ENCODE measurements at places on chromosomes 12 and 14.
A peak's percentile ranks its signal among the peaks of the same experiment; 100 is the strongest.

DNA sequence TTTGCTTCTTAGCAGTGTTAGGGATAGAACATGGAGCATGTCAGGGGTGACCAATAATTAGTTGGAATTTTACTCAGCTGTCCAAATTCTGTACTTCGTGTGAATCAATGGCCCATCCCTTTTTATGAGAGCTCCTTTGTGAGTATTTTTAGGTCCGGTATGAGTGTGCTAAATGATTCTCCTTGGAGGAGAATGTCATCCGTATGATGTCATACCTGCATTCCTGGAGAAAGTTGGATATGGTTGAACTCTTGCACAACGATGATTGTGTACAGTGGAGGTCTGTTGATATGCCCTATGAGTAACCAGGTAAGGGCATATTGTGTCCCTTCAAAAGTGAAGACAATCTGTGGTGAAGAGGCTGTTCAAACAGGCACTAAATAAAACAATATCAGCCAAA is 400.8 kb downstream of the GXYLT1 start:
- no peak for DNase-seq

- no peak for DNase-seq
Observed at GRCh38 chr12:40622246-40622838, 69.9 kb upstream of the CNTN1 start.

- DNase-seq = no peak
Observed at GRCh38 chr14:90458536-90458935, 61.7 kb downstream of the CALM1 start.

- DNase-seq = no peak
Observed at GRCh38 chr14:90288651-90289355, 32.5 kb downstream of the PSMC1 start.

DNA sequence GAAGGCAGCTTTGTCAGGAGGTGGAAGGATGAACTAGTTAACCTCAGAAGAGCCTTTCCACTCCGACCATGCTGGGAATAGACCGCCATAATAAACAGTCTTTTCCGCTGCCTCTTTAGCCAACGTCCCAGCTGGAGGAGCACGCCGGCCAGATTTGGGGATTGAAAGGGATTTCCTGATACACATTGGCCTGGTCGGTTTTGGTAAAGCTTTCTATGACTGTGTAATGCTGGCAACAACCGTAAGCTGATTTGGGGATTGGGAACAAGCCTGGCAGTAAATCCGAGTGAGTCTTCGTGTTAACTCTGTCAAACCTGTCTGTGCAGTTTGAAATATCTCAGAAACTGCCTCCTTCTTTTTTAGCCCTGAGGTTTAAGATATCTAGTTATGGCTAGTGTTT is 87.0 kb downstream of the DAD1 start:
- no peak for DNase-seq

DNA sequence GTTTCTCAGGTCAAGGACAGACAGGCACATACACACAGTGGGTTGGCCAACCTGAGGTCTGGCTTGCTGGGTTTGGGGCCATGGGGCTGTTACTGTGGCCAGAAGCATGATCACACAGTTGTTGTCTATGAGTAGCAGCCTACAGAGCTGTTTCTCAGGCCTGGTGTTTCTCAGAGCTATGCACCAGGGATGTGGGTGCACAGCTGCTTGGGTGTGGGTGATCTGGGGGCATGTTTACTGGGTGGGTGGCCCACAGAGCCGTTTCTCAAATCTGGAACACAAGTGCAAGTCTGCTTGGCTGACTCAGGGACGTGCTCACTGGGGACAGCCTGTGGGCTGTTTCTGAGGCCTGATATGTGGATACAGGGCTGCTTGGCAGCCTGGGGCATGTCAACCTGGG is 23.1 kb upstream of the PALS1 start:
- DNase-seq = no peak

DNA sequence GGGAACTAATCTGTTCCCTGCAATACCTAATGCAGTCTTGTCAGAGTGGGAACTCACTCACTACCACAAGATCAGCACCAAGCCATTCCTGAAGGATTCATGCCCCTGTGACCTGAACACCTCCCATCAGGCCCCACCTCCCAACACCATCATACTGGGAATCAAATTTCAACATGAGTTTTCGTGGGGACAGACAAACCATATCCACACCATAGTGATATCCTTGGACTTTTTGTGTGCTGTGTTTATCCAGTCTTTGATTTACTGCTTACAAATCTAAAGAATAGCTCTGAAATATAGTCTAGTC is 243.5 kb downstream of the FBXL14 start:
- no peak for DNase-seq

- DNase-seq = no peak
Observed at GRCh38 chr12:7289743-7290142, 14.1 kb upstream of the ACSM4 start.

DNA sequence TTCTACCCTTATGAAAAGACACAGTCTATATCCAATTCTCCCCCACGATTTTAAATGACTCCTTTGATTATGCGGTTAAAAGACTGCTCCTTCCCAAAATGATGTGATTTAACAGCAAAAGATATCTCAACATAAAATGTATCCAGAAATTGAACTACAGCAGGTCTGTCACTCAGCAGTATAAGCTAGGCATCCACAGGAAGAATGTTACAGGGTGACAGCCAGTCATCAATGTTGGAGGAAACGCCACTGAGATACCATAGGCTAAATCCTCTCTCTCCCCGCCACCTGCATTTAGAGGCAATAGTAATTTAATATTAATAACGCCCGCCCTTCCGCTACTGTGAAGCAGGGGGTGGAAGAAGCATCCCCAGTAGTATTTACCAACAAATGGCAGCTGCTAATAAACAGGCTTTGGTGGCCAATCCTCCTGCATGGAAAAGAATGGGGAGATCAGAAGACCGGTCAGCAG is 613 bp downstream of the RECQL start:
- no peak for DNase-seq

- DNase-seq = peak; percentile 26
Observed at GRCh38 chr14:104295681-104296387, 157.4 kb downstream of the KIF26A start.

DNA sequence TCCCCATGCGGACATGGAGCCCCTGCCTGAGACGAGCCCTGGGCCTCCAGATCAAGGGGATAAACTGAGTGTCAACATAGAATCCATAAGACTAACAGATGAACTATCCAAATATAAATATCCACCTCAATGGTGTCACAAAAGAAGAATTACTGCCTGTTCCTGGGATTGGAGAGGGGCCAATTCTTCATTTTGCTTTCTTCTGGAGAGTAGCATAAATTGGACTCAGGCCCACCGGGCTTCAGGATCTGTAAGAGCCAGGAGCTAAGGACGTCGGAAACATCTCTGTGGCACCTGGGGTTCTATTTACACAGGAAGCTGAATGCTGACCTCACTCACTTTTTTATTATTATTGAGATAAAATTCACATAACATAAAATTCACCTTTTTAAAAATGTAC is 408.2 kb upstream of the CCDC196 start:
- DNase-seq = no peak

GRCh38 chr12:129207084-129207483 is 353.8 kb downstream of the GLT1D1 start:
- no peak for DNase-seq

GRCh38 chr12:81417056-81417455 is 339.2 kb downstream of the ACSS3 start:
- no peak for DNase-seq

DNA sequence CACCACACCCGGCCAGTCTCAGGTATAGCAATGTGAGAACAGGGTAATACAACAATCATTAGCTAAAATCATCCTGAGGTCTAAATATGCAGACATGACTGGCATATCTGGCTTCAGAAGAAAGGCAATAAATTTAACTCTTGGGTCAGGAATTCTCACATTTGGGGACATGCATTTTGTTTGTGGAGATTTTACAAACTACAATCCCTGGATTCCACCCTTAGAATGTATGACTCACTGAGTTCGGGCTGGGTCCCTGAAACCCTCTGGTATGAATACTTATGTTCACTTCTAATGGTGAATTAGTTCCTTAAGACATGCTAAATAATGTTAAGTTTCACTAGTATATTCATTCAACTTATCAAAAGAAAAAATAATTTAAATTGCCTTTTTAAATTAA is 98.9 kb upstream of the HMGA2 start:
- DNase-seq = no peak

- no peak for DNase-seq
Observed at GRCh38 chr12:53980104-53980801, 4.7 kb upstream of the HOXC10 start.

GRCh38 chr14:36818794-36819384 is 157.2 kb downstream of the PAX9 start:
- DNase-seq = no peak

GRCh38 chr14:91484186-91484585 is 25.9 kb downstream of the PPP4R3A start:
- DNase-seq = no peak

DNA sequence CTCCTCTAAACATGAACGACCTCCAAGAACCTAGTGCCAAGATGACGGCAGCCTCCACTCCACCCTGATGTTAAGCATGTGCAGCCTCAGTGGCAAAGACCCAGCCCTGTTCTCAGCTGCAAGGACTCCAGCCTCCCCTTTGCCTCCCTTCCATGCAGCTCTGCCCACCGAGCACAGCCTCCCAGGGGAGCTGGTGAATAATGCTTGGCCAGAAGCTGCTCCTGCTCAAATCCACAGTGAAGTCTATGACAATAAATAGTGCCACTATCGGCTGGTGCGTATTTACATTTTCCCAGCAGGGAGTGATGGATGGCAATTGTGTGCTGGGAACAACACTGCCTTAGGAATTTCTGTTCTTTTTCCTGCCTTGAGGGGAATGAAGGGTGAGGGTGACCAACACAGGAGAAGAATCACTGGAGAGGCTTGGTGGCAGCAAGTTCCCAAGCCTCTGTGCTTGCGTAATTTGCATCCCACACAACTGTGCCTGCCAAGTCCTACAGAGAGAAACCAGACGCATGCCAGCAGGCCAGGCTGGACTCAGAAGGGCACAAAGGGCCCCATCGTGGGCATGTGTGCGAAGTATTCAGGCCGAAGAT is 29.9 kb upstream of the TC2N start:
- DNase-seq = peak; percentile 94

- no peak for DNase-seq
Observed at GRCh38 chr12:116040402-116040801, 237.1 kb downstream of the MED13L start.

- no peak for DNase-seq
Observed at GRCh38 chr14:29062976-29063375, 296.4 kb downstream of the FOXG1 start.

DNA sequence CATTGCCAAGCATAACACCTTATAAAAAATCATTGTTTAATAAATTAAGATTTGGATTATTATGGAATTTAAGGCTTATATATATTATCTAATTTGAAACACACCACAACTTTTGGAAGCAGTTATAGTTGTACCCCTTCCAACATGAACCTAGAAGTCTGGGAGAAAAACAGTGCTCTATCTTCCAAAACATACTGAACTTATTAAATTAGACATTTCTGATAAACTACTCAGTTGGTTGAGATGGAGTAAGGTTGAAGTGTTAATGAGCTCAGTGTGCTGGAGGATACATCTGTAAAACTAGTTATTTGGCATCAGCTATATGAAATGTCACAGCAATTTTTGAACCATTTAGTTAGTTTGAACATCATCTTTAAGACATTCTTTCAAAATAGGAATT is 227.4 kb downstream of the ALX1 start:
- DNase-seq = no peak

GRCh38 chr14:100442036-100442435 is 118.9 kb downstream of the SLC25A47 start:
- DNase-seq = no peak

GRCh38 chr12:72030277-72030676 is 91.6 kb downstream of the TPH2 start:
- no peak for DNase-seq

GRCh38 chr14:96455588-96455987 is 46.6 kb upstream of the PAPOLA start:
- DNase-seq = no peak

- DNase-seq = no peak
Observed at GRCh38 chr12:76197283-76197682, 112.8 kb upstream of the NAP1L1 start.

DNA sequence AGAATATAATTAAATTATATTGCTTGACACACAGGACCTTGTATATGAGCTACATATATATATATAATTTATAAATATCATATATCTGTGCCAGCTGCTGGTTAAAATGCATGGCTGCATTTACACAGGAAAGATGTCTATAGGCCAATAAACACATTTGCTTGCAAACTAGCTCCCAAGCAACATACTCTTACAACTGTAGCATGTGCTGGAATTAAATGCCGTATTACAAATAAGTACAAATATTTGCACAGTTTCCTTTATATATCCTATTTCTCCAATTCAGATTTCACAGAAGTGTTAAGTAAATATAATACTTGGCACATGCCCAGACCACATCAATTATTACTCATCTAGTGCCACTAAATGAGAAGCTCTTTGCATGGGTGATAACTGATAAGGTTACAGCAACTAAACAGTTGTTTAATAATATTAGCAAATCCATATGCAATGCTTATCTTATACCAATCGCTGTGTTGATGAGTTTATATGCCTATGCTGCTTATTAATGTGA is 66.7 kb upstream of the E2F7 start:
- no peak for DNase-seq

GRCh38 chr12:130474599-130475269 is 137.0 kb downstream of the PIWIL1 start:
- DNase-seq = no peak

GRCh38 chr14:66216763-66217162 is 269.4 kb upstream of the CCDC196 start:
- DNase-seq = no peak

GRCh38 chr12:115388139-115388538 is 704.2 kb upstream of the TBX3 start:
- DNase-seq = no peak

- DNase-seq = no peak
Observed at GRCh38 chr12:42166501-42166900, 21.8 kb upstream of the GXYLT1 start.

GRCh38 chr14:29475641-29476040 is 452.0 kb downstream of the PRKD1 start:
- no peak for DNase-seq

GRCh38 chr12:127515941-127516340 is 751.0 kb upstream of the TMEM132C start:
- DNase-seq = no peak

DNA sequence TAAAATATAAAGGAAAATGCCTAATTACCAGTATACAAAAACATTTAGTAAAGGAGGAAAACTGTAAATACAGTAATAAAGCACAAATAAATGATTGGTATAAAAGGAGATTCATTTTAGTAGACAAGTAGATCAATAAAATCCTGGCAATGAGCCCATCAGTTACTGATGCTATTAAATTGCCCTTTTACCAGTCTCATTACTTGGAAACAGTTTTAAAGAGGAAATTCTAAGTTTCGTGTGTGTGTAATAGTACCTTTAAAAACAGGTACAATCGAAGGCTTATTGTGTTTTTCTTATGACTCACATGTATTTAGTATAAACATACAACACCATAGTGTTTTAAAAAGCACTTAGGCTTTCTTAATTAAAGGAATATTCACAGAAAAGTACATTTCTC is 46.4 kb upstream of the SYT10 start:
- DNase-seq = no peak

GRCh38 chr14:105136401-105137322 is 31.9 kb downstream of the JAG2 start:
- no peak for DNase-seq

GRCh38 chr14:71610149-71610548 is 322.1 kb upstream of the RGS6 start:
- no peak for DNase-seq

Data from coronary artery (tissue), 2 donors.